Choroid plexus epithelial cell (primary cell): ENCODE measurements at places on chromosomes 2 and 18.

DNA sequence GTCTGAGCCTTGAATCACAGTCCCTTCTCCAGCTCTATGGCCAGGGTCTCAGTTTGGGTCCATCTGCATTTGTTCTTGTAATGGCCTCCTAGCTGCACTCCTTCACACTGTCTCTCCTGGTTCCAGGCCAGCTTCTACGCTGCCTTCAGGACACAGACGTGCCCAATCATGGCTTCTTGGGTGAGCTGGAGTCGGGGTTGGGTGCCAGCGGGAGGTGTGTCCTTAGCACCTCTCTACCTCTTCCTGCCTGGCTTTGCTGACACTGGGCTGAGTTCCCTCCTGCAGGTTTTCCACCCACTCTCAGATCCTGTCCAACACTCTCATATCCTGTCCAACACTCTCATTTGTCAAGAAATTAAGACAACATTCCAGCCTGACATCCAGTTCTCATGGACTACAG lies 9.6 kb downstream of the TRPM8 start:
- no peak for DNase-seq

DNA sequence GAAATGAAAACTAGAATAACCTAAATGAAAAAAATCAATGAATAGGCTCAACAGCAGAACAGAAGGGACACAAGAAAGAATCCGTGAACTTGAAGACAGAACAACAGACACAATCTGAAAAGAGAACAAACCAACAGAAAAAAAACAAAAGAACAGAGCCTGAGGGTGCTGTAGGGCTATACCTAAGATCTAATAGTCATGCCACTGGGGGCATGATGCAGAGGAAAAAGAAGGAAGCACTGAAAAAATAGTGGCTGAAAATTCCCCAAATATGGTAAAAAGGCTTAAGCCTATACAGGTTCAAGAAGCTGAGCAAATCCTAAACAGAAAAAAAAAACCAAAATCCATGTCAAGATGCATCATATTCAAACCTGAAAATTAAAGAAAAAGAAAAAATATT lies 50.3 kb downstream of the KANSL3 start:
- no peak for DNase-seq

- no peak for DNase-seq
These were observed 102.9 kb upstream of the TGFA start for GRCh38 chr2:70656421-70657010.

DNA sequence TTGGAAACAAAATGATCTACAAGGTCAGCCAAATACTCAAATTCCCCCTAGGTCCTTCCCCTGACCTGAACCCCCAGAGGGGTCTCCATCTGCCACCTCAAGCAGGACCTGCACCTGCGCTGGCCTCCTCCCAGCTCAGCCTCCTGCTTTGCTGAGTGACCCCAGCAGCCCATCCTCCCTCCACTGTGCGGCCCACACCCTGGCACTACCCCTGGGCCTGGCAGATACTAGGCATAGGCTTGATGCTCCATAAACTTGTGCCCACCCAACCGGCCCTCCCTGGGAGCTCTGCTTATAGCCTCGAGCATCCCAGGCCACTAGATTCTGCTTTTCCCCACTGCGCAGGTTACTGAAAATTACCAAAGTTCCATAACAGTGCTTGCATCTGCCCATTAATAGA lies 156.2 kb downstream of the HDAC4 start:
- DNase-seq: no peak

GRCh38 chr2:175207741-175208438 lies 26.4 kb upstream of the ATP5MC3 start:
- DNase-seq: no peak

DNA sequence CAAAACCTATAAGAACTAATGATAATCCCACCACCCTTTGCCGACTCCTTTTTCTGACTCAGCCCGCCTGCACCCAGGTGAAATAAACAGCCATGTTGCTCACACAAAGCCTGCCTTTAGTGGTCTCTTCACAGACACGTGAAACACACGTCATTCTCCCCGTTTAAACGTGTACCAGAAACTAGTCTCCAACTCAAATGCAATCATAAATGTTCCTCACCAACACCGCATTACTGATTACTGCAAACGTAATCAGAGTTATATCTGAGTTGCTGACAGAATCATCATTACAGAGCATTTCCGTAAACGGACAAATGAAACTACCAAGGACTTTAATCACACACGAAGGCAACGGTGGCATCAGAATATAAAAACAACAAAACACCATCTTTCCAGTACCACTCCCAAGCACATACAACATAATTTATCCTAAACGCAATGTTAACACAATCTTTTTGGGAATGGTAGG lies 1.9 kb downstream of the CLK1 start:
- DNase-seq: peak; percentile 80
